ENCODE measurements at places on chromosomes 1 and 21.

GRCh38 chr21:36482181-36482580 lies 2.3 kb upstream of the CLDN14 start:
- DNase-seq: no peak

DNA sequence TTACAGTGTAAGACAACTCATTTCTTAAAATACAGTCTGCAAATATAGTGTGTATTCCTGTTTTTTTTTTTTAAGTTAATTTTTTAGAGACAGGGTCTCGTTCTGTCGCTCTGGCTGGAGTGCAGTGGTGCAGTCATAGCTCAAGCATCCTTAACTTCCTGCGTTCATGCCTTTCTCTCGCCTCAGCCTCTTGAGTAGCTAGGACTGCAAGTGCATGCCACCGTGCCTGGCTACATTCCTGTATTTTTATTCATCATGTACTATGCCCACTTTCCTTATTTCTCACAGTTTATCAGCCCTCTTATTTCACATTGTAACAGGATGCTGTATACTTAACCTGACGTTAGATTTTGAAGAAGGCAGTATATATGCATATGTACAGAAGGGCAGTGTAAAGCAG lies 26.7 kb downstream of the MIER1 start:
- no peak for DNase-seq

GRCh38 chr1:53735681-53736080 lies 3.3 kb downstream of the GLIS1 start:
- no peak for DNase-seq

- DNase-seq: peak; percentile 84
Observed at GRCh38 chr1:93846206-93846991, 32.6 kb downstream of the DNTTIP2 start.

GRCh38 chr1:176829261-176829660 lies 335.3 kb downstream of the ASTN1 start:
- DNase-seq: no peak
